ENCODE measurements at places on chromosomes 6 and 20.

DNA sequence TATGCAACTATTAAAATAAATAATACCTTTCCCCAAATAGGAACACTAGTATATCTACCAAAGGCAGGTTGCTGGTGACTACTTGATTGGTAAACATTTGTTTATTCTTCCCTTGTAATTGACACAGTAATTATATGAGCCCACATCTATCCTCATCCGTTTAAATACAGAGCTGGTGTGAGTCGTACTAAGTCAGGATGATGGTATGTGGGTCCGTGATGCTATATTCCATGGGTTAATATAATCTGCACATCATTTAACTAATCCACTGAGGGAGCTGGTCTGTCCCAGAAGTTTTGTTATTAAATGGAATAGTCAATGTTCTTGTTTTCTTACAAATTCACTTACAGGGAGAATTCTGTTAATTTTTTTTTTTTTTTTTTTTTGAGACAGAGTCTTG, 164.0 kb upstream of the AGPAT4 start:
- no peak for DNase-seq

DNA sequence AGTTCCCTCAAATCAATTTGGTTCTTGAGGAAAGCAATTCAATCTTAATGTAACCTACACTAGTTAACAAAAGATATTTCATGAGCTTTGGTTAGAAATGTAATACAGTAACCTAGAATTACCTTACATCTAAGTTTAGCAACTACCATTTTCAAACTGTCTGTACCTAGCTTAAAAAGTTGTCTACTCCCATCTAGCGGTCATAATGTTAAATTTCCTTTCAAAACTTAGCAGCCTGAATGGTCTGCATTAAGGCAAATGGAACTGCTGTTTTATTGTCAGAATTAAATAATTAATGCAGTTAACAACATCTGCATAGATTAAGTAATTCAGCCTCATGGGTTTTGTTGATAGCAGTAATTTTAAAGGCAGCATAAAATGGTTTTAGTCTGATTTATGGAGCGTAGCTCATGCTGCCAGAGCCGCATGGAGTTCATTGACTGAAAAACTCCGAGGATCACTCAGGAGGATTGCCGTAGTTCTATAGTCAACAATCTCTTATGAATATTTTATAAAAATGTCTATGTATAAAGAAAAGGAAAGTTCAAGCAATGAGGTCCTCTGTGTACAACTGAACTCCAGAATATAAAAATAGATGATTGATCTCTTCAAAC, 485.4 kb upstream of the MANEA start:
- peak; percentile 81 for DNase-seq

DNA sequence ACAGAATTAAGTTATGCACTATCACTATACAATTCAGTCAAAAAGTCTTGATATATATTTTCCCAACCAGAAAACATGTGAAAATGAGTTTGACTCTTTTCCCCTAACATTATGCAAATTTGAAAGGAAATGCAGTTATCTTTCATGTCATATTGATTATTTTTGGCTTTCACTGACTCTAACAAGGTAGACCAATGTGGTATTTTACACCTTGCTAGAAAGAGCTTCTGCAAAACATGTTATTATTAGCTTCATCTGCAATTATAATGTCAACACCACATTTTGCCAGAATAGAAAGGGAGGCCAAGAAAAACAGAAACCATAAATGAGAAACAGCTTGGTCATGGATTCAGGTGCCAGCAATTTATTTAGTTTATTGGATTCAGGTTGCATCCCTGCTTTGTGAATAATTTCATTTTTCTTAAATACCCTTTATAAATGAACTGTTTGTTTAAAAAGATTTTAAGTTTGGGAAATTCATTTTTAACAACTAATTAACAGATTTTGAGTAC, 226.1 kb upstream of the GJE1 start:
- no peak for DNase-seq

GRCh38 chr6:50655848-50656453, 57.4 kb upstream of the TFAP2D start:
- peak; percentile 33 for DNase-seq

GRCh38 chr20:45097485-45098102, 3.3 kb downstream of the KCNS1 start:
- no peak for DNase-seq

GRCh38 chr20:50792708-50793574, 1.9 kb upstream of the BCAS4 start:
- no peak for DNase-seq

GRCh38 chr6:158561321-158561884, 1.5 kb downstream of the TMEM181 start:
- DNase-seq, result no peak

GRCh38 chr20:40945754-40946450, 82.7 kb upstream of the TOP1 start:
- peak; percentile 4 for DNase-seq

All from NCI-H748 treated with DMSO at 0.1 percent for 48 hours (cell line).